Naive thymus-derived CD8-positive, alpha-beta T cell (primary cell): ENCODE measurements at places on chromosomes 12 and 14.

- no peak for DNase-seq
Measured at GRCh38 chr12:24630446-24630845, 318.5 kb downstream of the BCAT1 start.

DNA sequence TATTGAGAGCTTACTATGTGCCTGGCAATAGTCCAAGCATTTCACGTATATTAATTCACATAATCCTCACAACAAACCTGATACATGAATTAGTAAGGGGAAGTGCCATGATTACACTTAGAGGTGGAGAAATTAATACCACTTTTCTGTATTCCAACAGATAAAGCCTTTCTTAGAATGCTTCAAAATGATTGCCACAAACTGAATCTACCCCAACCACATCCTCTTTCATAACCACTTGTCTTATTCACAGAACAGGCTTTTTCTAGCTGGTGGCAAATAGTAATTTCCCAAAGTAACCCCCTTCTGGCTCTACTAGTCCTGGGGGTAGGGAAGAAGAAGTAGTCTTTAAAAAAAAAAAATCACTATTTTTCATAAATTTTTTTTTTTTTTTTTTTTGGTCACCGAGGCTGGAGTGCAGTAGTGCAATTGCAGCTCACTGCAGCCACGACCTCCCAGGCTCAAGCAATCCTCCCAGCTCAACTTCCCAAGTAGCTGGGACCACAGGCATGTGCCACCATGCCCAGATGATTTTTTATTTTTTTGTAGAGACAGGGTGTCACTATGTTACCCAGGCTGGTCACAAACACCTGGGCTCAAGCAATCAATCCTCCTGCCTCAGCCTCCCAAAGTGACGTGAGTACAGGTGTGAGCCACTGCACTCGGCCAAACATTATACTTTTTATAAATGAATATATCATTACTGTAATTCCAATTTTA, 59.0 kb upstream of the ARID2 start:
- DNase-seq, result no peak

DNA sequence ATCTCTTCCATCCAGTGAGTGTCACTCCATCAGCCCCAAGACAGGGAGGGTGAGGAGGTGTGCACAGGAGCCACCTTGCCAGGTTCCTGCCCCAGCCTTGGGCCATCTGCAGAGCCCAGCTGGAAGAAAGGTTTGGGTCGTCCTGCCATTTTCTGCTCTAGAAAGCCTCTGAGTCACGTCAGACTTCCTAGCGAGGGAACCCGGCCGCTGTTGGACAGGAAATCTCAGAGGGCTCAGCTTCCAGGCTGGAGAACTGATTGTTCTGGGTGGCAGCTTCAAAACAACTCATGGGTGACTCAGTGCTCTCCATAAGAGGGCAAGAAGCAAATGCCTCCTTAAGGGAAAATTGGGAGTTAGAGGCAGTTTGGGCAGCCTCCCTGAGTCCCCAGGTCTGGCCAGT, 16.6 kb downstream of the HIP1R start:
- no peak for DNase-seq

- no peak for DNase-seq
Measured at GRCh38 chr12:130948136-130948535, 5.6 kb upstream of the ADGRD1 start.

- DNase-seq, result no peak
Measured at GRCh38 chr14:82837611-82838140, 1304.0 kb upstream of the SEL1L start.

- DNase-seq, result no peak
Measured at GRCh38 chr14:66088656-66089055, 397.5 kb upstream of the CCDC196 start.

GRCh38 chr14:30440961-30441360, 118.0 kb upstream of the G2E3 start:
- no peak for DNase-seq

- no peak for DNase-seq
Measured at GRCh38 chr12:131027876-131028586, 74.3 kb downstream of the ADGRD1 start.

DNA sequence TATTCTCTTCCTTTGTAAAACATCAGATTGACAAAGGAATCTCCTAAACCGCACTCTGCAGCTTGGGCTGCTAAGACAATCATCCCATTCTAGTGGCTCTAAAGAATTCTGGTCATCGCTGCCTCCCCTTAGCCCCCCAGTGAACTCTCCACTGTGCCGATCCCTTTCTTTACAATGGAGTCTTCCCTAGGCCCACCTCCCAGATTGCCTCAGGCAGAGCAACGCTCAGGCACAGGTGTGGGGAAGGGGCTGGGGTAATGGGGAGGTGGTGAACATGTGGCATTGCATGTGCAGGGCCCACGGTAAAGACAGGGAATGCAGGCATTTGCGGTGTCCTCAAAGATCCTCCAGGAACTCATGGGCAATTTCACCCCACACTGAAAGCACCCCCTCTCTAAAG, 86.3 kb downstream of the PLEKHG3 start:
- DNase-seq, result no peak

- DNase-seq, result no peak
Measured at GRCh38 chr12:75853626-75854025, 177.9 kb downstream of the PHLDA1 start.

DNA sequence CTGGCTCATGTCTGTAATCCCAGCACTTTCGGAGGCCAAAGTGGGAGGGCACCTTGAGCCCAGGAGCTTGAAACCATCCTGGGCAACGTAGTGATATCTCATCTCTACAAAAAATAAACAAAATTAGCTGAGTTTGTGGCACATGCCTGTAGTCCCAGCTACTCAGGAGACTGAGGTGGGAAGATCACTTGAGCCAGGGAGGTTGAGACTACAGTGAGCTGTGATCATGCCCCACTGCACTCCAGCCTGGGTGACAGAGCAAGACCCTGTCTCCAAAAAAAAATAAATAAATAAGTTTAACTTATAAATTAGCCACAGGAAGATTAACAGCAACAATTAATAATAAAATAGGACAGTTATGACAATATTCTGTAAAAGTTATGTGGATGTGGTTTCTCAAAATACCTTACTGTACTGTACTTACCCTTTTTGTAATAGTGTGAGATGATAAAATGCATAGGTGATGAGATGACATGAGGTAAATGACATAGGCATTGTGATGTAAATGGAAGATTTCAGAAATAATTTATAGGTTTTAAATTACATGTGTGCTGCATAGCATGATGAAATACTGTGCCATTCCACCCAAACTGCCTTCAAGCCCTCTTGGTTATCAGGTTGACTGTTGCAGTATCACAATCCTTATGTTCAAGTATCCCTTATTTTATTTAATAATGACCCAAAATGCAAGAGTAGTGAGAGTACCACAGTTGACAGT, 22.0 kb downstream of the USP15 start:
- DNase-seq, result no peak

GRCh38 chr12:121970581-121971300, 50.9 kb upstream of the BCL7A start:
- no peak for DNase-seq

DNA sequence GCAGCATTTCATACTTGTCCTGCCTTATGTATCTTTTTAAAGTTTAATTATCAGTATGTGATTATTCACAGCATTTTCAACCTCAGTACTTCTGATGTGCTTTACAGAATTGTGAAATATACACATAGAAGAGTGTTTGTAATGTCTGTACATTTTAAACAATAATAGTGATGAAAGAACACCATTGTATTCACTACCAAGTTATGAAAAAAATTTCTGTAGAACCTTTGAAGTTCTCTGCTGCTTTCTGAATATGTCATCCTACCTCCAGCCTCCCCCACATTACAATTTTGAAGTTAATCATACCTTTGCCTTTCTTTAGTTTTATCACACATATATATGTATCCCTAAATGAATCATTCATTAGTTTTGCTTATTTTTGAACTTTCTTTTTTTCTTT, 24.8 kb downstream of the FRMD6 start:
- no peak for DNase-seq

- DNase-seq, result no peak
Measured at GRCh38 chr12:30622509-30622908, 73.2 kb downstream of the IPO8 start.

GRCh38 chr12:53327435-53328042, 6.1 kb upstream of the AAAS start:
- no peak for DNase-seq

DNA sequence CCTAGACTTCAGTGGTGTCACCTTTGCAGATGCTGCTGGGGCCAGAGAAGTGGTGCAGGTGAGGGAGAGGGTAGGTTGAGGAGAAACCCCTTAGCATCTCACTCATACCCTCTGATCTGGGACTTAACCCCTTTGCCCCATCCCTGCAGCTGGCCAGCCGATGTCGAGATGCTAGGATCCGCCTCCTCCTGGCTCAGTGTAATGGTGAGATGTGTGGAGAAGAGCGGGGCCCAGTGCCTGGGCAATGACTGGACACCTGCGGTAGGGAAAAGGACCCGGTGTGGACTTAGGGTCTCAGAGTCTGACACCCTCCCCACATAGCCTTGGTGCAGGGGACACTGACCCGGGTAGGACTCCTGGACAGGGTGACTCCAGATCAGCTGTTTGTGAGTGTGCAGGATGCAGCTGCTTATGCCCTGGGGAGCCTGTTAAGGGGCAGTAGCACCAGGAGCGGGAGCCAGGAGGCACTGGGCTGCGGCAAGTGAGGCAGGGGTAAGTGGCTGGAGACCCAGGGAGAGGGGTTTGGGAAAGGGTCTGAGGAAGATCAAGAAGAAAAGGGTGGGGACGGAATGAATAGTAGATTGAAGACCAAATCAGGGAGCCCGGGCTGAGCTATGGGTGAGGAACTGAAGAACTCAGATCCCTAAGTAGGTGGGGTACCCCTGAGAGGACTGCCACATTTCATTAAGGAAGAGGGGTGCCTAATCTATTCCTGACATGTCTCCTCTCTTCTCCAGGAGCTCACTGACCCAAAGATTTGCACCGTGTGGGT, 7.6 kb downstream of the B4GALNT1 start:
- DNase-seq, result no peak

GRCh38 chr12:109613649-109614455, 40.3 kb downstream of the MVK start:
- DNase-seq, result no peak

GRCh38 chr14:90508536-90509254, 111.9 kb downstream of the CALM1 start:
- DNase-seq, result no peak

GRCh38 chr12:133225527-133225926, 10.2 kb downstream of the ANHX start:
- DNase-seq, result no peak

DNA sequence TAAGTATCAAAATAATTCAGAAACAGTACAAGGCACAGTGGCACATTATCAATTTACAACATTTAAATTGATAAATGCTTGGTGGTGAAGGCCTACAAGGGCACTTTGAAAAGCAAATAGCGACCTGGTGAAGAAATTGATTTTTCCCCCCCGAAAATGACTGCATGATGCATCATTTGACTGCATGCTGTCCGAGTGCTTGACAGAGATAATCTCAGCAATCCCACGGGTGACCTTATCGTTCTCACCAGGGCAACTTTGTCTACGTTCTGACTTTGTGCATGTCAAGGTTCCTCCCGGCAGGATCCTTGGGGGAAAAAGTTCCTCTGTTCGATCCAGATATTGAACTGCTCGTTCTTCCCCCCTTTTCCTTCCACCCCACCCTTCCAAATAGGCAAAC, 384.8 kb downstream of the EGLN3 start:
- no peak for DNase-seq

DNA sequence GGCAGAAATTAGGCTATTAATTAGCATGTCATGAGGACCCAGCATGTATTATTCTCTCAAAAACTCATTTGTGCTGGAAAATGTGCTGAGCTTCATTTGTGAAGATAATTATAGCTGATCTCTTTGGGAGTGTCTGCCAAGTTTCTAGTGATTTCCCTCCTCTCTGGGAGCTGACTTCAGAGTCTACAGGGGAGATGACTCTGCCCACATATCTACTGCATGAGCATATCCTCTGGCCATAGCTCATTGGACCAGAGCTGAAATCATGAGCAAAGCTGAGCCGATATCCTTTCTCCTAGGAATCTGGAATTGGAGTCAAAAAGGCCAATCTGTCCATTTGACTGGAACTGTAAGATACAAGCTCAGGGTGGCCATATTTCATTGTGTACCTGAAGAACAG, 5.9 kb downstream of the CCDC198 start:
- DNase-seq, result no peak

DNA sequence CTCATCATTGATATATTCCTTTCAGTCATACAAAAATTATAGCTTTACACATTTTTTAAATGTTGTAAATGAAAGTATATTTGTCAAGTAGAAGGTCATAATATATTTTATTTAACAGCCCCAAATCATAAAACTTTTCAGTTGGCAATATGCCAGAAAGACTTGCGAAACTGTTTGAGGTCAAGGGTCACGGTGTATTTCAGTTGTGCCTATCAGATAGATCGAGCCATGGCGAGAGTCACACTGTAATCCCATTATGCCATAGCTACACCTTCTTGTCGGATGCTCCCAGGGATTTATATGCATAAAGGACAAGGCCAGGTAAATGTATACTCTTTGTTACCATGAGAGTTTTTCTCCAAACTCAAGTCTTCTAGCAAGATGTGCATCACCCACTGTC, 26.7 kb upstream of the G2E3 start:
- DNase-seq, result no peak

- DNase-seq, result no peak
Measured at GRCh38 chr12:67002720-67003119, 266.4 kb upstream of the CAND1 start.

DNA sequence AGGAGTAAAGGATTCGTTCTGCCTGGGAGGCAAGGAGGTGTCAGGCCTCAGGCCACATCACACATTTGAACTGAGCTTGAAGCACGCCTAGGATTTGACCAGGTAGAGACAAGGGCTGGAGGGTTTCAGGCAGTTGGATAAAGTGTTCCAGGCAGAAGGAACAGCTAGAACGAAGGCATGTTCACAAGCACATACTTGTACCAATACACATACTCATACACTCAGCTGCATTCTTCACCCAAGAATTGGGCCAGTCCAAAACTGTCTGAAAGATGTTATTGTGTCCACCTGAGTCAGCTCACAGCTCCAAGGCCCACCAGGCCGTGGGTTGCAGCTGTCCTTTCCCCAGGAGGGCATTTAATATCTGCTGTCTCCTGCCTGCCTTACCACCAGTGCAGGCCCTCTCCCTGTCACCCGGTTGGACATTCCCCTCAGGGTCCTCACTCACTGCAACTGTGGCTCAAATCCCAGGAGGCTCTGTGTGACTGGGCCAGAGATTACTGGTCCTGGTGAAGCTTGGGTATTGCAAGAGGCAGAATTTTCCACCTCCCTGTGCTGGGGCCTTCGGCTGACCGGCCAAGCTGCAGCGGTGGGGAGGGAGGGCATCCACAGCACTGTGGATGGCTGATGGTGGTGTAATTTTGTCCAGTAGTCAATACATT, 12.8 kb upstream of the AQP2 start:
- no peak for DNase-seq

DNA sequence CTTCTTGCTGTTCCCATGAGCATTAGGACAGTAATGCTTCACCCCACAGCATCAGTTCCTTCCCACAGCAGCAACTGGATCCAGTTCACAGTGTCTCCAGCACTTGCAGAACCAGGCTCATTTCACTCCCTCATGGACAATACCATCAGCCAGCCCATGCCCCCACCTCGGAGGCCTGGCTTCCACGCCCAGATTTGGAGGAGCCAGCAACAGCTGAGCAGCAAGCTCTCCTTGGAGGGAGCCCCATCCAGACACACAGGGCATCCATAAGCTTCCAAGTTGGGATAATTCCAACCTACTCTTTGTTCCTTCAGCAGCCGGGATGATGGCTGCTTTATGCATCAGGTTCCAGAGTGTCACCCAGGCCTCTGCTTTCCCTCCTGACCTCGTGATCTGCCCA, 250.0 kb downstream of the GLT1D1 start:
- DNase-seq, result no peak

GRCh38 chr14:69535230-69535848, 39.3 kb downstream of the CCDC177 start:
- DNase-seq, result no peak
